Activated CD4-positive, alpha-beta T cell treated with anti-CD3 and anti-CD28 coated beads for 36 hours (primary cell): ENCODE measurements at places on chromosomes 3 and 15.
A peak's percentile ranks its signal among the peaks of the same experiment; 100 is the strongest.

DNA sequence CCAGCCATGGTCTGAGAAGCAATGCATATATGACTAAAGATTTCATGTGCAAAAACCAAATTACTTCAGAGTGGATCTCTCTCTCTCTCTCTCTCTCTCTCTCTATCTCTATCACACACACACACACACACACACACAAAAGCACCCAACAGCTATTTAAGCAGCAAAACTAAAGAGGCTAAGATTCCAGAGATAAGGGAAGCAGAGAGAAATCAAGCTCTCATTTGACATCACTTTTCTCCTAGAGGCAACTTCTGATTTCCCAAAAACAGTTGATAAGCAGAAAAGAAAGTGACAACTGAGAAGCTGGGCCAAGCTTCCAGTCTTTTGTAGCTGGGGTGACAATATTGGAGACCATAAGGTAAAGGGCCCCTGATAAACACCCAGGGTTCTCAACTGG lies 526.0 kb upstream of the NR2F2 start:
- no peak for DNase-seq

- DNase-seq: no peak
These were observed 261.6 kb upstream of the NR2F2 start for GRCh38 chr15:96068897-96069296.

GRCh38 chr3:46209746-46210470 lies 1.8 kb upstream of the CCR1 start:
- DNase-seq: no peak

GRCh38 chr15:70559265-70560239 lies 203.8 kb downstream of the UACA start:
- peak; percentile 86 for DNase-seq

DNA sequence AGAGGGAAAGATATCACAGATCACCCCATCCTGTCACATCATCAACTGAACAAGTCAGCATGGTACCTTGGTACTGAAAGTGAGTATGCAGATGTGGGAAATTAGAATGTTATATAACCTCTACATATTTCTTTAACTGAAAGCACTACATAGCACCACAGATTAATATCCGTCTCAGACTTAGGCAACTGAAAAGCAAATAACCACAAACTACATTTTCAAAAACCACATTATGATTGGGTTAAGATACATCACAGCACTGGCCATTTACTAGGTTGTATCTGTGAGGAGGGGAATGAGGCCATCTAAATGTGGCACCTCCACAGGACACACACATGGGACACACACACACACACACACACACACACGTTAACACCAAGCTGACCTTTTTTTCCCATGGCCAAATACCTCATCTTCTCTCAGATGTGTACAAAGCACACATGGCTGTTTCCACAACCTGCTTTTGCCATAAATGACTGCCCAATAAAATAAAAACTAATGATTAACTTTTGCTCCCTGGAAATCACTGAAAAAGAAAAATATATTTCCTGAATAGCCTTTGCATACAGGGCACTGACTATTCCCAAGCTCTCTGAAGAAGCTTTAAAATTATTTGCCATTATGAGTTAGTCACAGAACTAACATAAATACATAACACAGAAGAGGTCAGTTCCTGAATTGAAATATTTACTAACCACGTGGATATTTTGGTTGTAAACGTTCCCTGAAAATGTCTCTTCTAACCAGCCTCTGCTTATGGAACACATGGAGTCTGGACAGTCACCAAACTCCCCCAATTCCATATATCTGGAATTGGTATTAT lies 60.1 kb downstream of the SUMF1 start:
- DNase-seq: no peak

DNA sequence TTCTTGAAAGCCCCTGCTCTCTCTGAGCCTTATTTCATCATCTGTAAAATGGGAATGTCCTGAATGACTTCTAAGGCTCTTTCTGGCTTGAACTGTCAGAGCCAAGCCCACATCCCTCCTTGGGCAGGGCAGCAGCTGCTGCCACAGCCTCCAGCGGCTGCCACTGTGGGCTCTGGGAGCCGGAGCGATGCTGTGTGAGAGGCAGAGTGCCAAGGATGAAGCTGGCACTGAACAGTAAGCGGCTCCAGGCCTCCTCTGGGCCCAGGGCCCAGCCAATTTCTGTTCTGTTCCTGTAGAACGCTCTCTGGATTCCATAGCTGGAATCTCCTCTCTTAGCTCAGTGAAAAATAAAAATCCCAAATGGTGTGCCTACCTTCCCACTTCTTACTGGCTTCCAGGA lies 4.4 kb downstream of the CPLX3 start:
- DNase-seq: no peak

- no peak for DNase-seq
These were observed 17.8 kb downstream of the MYL3 start for GRCh38 chr3:46845397-46845859.

DNA sequence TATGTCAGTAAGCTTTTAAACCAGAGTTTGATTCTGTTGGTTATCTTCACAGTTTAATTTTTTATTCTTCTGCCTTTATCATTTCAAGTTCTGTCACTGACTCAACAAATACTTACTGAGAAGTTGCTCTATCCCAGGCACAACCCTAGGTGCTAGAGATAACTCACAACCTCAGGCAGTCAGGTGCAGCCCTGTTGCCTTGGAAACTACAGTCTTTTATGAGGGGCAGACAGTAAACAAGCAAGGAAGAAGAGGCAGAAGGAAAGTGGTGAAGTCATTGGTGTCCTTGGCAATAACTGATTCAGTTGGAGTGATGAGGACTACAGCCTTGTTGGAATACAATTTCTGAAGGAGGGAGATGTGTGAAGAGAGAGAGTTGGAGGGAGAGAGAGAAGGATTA lies 142.1 kb upstream of the LRTM1 start:
- DNase-seq: no peak

DNA sequence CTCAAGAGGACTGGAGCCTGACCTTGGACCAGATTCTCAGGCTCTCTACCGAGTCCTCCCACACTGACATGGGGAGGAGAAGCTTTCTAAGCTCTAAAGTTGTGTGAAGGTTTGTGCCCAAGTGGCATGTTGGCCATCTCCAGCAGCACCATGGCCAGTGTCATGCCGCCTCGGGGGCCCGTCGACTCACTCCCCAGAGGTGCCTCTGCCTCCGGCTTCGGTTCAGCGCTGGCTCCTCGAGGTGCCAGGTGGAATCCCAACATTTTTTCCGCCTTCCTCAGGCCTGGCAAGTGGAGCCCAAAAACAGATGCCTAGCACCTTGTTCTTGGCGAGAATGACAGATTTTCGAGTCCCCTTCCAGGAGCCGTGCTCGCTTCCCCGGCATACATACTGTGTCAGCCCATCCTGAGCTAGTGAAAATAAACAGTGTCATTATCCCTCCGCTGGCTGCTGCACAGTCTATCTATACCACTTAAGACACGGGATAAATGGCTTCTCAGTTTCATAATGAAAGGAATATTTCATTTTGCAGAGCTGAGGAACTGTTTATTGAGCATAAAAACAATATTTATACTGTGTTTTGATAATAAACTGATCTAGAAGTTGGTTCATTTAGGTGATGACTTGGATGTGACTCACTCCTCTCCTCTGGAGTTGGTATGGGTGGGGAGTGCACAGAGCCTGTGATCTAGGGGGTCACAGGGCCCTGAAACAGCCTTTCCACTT lies 328.5 kb upstream of the TLE3 start:
- DNase-seq: no peak

DNA sequence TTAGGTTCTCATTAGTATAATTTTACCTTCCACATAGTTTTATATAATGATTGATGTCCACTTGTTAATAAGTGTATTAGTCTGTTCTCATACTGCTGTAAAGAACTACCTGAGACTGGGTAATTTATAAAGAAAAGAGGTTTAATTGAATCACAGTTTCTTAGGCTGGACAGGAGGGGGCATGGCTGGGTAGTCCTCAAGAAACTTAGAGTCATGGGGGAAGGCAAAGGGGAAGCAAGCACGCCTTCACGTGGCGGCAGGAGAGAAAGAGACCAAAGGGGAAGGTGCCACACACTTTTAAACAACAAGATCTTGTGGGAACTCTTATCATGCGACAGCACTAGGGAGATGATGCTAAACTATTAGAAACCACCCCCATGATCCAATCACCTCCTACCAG lies 19.2 kb downstream of the DZIP3 start:
- no peak for DNase-seq

GRCh38 chr3:135944831-135945230 lies 20.7 kb upstream of the PPP2R3A start:
- no peak for DNase-seq

DNA sequence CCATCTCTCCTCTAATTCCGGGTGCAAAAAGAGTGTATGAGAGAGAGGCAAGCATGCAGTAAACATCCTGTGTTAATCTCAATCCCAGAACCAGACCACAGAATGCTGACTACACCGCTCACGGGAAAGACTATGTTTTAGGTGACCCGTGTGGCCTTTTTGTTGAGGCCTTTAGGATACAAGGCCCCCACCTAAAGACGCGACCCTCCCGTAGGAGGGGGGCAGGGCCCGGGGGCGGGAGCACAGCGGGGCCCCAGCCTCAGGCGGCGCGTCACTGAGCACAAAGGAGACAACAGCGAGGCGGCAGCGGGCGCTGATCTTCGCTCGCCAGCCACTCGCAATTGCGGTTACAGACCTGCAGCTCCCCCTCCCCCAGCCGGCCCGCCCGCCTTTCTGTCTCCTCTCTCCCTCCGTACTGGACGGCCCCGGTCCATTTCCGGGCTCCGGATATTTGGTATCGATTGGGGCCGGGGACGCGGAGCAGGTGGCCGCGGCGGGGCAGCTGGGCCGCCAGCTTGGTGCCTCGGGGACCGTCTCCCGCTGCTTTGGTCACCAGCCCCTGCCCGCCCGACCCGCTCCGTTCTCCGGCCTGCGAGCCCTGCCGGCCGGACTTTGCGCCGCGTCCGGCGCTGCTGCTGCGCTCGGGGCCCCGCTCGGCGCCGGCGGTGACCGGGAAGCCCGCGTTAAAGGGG lies at the start of gene CCDC50:
Gene CCDC50 (plus strand): TSS at position 433 of the 692 bp plus-strand sequence. CDS start 281 bp downstream, outside the sequence.
- DNase-seq: peak; percentile 79

DNA sequence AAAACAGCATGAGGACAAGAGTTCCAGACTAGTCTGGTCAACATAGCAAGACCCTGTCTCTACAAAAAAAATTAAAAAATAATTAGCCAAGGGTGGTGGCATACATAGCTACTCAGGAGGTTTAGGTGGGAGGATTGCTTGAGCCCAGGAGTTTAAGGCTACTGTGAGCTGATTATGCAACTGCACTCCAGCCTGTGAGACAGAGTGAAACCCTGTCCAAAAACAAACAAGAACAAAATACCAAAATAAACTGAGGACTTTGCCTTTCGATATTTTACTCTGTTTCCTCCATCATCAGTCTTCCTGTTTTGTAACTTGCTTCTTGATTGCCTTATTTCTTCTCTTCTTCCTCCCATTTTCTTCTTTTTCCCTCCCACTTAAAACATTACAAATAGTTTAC lies 504.4 kb downstream of the ROBO1 start:
- no peak for DNase-seq

GRCh38 chr3:30357897-30358296 lies 248.5 kb upstream of the TGFBR2 start:
- DNase-seq: no peak

DNA sequence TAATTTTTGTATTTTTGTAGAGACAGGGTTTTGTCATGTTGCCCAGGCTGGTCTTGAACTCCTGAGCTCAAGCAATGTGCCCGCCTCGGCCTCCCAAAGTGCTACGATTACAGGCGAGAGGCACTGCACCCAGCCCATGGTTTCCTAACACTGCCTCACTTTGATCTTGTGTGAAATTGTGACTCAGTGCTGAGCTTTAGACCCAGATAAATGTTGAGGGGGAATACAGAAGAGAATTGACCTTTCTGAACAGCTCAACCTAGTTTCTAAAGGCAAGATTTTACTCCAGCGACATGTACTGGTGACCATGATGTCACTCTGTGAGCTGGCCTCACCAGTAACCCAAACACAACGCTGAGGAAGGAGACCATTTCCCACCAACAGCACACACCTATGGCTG lies 73.5 kb downstream of the ATP1B3 start:
- DNase-seq: no peak

DNA sequence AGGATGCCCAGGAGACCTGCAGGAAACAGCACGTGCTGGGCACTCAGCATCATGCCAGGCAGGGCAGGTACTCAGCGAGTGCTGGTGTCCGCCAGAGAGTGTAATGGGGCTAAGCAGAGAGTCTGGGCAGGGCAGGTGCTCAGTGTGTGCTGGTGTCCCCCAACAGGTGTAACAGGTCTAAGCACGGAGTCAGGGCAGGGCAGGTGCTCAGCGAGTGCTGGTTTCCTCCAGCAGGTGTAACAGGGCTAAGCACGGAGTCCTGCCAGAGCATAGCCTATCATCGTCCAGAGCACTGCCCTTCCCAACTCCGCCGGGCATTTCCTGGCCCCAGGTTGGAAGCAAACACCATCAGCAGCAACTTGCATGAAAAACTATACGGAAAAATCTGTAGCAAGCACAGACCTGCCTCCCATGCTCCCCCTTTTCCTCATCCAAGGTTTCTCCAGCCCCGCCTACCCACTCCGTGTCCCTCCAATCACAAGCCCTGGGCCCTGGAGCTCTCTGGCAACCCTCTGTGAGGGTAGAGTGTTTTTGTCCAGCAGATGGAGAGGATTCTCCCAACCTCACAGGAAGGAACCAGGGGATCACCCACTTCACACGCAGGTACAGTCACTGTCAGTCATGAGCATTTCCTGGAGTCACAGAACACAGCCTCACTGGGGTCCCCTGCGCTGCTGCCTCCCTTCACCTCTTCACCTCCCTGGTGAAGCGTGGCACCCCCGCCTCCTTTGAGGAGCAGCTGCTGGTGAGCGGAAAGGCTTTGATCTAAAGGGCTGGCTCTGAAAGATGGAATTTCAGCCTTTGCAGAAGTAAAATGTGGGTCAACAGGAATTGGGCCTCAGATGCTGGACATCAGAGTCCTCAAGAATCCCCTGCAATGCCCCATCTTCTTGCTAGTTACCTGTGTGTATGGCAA lies 302.5 kb downstream of the OCA2 start:
- no peak for DNase-seq

DNA sequence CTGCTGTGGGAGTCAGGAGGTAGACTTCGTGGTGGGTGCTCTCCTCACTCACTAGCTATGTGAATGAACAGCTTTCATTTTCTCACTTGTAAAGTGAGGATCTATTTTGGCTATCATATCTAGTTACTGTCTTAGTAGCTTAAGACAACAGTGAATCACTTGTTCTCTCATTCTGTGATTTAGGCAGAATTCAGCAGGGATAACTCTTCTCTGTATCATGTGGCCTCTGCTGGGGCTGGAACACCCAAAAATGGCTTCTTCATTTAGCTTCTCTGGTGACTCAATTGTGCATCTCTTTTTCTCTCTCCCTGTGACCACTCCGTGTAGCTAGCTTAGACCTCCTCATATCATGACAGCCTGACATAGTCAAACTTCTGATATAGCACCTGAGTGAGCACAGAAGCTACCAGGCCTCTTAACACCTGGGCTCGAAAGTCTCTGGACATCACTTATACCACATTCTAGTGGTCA lies 68.4 kb downstream of the BFSP2 start:
- DNase-seq: no peak
